Stimulated activated CD8-positive, alpha-beta memory T cell treated with anti-CD3 and anti-CD28 coated beads, Interleukin-4, amount 100 ng/mL, for 1 hour (primary cell): ENCODE measurements at places on chromosomes 13 and 19.

GRCh38 chr19:40592170-40592569, 9.0 kb upstream of the LTBP4 start:
- no peak for DNase-seq

DNA sequence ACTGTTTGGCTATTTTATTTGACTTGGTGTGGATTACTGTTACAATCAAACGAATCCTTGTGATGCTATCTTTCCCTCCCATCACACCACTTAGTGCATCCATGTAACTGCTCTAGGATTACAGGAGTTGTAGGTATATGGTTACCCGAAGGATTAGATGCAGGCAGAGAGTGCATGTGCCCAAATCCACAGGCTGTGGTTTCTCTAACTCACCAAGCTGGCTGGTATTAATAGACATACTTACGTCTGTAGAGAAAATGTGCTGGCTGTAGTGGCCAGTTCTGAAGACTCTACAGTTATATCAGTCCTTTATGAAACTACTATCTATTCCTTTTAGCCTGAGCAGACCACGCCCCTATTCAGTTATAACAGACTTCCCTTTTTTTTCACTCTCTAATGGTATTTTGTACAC, 1.1 kb upstream of the HMGB1 start:
- DNase-seq: no peak

GRCh38 chr19:16591803-16592556, 19.8 kb upstream of the SLC35E1 start:
- no peak for DNase-seq

- no peak for DNase-seq
Observed at GRCh38 chr19:48495396-48495795, 16.2 kb downstream of the LMTK3 start.

DNA sequence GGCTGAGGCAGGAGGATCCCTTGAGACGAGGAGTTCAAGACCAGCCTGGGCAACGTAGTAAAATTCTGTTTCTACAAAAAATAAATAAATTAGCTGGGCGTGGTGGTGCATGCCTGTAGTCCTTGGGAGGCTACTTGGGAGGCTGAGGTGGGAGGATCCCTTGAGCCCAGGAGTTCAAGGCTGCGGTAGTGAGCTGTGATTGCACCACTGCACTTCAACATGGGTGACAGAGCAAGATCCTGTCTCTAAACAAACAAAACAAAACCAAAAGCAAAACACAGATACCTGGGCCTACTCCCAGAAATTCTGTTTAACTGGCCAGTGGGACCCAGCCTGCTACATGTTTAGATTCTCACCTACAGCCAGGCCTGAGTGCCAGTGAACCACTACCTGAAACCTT, 74.6 kb upstream of the MEDAG start:
- DNase-seq: no peak

- no peak for DNase-seq
Observed at GRCh38 chr13:90412980-90413379, 934.5 kb upstream of the MIR17HG start.

DNA sequence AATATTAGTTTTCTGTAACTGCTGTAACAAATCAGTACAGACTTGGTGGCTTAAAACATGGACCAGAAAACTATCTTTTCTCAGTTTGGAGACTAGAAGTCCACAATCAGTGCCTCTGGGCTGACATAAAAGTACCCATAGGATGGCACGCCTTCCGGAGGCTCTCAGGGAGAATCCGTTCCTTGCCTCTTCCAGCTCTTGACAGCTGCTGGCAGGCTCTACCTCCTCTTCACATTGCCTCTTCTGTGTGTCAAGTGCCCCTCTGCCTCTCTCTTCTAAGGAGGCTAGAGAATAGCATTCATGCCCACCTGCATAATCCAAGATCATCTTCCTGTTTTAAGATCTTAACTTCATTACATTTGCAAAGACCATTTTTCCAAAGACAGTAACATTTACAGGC, 1194.2 kb downstream of the EFNB2 start:
- DNase-seq: no peak

DNA sequence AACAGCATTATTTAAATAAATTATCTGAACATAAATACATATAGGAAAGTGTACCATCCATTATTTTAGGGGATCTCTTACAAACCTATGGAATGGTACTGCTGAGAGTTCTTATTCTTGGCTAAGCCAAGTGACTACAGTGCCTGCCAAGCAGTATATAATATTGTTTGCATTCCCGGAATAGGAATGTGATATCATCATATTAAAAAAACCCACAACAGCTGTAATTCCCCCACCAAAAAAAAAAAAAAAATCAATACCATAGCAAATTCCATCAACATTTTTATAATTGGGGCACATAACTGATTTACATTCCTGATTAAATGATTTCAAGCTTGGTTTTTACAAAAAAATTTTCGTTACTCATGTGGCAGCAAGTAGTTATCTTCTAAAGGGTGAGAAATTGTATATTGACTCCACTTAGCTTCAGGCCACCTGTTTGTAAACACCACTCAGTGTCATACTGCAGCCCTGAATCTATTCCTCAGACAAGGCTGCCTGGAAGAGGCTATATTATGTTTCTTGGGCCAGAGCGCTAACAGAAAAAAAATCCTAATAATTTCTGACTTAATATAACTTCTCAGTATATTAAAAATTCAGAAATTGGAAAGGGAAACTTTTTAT, 278.1 kb downstream of the DNAJC15 start:
- DNase-seq: no peak

DNA sequence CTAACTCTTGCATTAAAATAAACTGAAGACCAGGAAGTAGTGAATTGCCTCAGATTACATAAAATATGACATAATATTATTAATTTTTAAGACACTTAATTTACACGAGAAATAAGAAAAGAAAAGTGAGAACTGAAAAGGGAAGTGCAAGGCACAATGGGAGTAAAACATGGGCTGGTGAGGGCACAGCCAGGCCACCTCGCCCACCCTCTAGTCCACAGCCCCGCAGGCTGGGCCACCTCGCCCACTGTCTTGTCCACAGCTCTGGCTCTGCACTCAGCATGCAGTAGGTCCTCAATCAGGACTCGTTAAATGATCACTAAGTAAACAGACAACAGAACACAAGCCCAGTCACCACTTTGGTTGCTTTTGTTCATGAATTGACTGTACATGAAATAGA, 67.8 kb upstream of the ARHGEF7 start:
- DNase-seq: no peak

DNA sequence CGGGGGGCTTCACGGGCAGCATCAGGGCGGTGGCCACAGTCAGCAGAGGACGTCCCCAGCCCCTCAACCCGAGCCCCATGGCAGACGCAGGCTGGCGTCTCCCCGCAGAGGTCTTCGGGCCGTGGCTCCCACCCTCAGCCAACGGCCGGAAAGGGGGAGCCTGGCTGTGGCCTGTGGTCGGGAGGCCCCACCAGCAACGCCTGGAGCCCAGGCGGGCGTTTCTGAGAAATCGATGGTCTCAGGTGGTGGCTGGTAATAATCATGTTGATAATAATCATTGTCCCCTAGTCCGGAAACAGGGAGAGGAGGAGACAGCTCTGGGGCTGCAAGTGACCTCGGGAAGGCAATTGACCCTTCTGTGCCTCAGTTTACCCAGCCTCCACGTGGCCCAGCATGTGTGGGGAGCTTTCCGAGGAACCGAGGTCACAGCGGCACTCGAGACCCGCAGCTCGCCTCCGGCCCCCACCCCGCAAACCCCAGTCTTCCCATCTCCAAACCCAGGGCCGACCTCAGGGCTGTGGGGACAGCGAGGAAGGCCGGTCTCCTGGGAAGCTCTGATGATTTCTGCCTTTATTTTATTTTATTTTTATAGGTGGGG, at the start of gene PRSS57:
PRSS57 (minus strand) TSS at position 101 of the 598 bp plus-strand sequence; CDS start at position 79, 22 bp downstream.
- DNase-seq: no peak
